NCI-H69 (cell line): ENCODE measurements at places on chromosomes 5 and 9.
A peak's percentile ranks its signal among the peaks of the same experiment; 100 is the strongest.

DNA sequence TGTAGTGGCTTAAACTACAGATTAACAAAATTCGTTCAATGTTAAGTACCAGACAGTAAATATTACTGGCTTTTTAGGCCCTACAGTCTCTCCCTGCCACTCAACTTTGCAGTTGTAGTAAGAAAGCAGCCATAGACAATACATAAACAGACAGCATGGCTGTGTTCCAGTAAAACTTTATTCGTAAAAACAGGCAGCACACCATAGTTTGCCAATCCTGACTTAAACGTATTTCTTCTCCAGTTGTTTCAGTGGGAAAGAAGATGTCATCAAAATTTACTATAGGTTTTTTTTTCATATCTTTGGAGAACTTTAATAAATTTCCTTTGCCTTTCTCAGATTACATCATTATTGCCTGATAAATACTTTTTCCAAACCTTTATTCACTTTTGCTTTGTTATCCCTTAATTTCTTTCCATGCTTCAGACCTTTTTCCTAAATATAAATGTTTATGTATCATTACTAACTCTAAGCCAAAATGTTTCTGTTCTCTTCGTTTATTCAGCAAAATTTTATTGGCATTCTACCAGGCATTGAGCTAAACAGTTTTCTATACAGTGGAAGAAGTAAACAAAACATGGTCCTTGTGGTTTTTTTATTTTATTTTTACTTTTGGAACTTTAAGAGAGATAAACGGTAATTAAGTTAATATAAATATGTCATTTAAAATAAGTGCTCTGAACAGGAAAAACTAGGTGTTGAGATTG lies 64.5 kb downstream of the SLF1 start:
- DNase-seq = no peak

GRCh38 chr9:86854898-86855523 lies 92.3 kb downstream of the GAS1 start:
- DNase-seq = peak; percentile 49

- no peak for DNase-seq
These were observed 197.9 kb downstream of the CFAP90 start for GRCh38 chr5:7653046-7653445.

DNA sequence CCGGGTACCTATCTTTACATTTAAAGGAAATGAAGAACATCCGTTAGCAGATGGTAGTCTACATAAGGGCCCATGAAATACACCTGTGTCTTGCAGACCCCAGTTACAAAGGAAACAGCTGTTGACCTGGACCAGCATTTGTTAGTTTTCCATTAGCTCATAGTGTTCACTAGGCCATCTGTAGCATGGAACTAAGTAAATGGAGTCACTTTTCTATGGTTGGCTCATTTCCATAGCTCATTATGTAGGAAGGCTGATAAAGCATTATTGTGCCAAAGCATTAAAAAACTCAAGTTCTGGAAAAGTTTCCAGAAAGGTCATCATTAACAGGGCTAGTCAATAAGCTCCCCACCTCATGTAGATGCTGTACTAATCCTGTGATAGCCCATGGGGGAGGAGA lies 62.1 kb downstream of the PCSK1 start:
- peak; percentile 98 for DNase-seq

- no peak for DNase-seq
These were observed 26.3 kb downstream of the SLC9A3 start for GRCh38 chr5:497871-498509.

- DNase-seq = no peak
These were observed 31.3 kb downstream of the PARP8 start for GRCh38 chr5:50697739-50698138.

- DNase-seq = no peak
These were observed 8.7 kb upstream of the C5orf34 start for GRCh38 chr5:43523662-43524072.

GRCh38 chr9:27659571-27659970 lies 86.3 kb upstream of the C9orf72 start:
- DNase-seq = no peak

GRCh38 chr9:137228968-137229896 lies 1.5 kb upstream of the SLC34A3 start:
- no peak for DNase-seq

DNA sequence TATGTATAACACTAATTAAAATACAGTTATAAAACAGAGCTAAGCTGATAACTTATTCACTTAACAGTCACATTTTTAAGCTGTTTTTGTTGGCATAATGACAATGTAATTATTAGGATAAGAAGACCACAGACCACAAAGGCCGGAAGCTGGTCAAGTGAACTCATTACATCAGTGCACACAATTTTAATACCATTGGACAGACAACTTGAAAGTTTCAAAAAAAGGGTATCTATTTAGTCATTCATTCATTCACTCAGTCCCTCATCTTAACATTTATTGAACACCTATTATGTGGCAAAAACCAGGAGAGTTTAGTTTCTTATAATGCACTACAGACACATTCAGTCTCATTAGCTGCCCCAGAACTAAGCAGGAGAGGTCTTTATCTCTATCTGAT lies 11.6 kb downstream of the ERP44 start:
- DNase-seq = no peak

DNA sequence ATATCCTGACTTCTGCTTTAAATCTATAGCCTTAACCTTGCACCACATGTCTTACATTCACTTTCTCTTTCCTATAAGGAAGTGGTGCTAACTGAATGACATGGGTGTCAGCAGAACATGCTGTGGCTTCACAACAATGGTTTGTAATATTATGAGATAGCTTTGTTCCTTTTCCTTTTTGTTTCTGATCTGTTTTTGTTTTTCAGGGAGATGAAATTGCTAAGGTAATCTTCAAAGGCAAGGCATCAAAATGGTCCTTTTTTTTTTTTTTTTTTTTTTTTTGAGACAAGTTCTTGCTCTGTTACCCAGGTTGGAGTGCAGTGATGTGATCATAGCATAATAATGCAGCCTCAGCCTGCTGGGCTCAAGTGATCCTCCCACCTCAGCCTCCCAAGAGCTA lies 53.6 kb upstream of the RANBP6 start:
- DNase-seq = no peak

GRCh38 chr9:72407114-72407513 lies 42.1 kb upstream of the ZFAND5 start:
- DNase-seq = no peak

GRCh38 chr5:100794218-100794617 lies 108.9 kb downstream of the ST8SIA4 start:
- DNase-seq = no peak

DNA sequence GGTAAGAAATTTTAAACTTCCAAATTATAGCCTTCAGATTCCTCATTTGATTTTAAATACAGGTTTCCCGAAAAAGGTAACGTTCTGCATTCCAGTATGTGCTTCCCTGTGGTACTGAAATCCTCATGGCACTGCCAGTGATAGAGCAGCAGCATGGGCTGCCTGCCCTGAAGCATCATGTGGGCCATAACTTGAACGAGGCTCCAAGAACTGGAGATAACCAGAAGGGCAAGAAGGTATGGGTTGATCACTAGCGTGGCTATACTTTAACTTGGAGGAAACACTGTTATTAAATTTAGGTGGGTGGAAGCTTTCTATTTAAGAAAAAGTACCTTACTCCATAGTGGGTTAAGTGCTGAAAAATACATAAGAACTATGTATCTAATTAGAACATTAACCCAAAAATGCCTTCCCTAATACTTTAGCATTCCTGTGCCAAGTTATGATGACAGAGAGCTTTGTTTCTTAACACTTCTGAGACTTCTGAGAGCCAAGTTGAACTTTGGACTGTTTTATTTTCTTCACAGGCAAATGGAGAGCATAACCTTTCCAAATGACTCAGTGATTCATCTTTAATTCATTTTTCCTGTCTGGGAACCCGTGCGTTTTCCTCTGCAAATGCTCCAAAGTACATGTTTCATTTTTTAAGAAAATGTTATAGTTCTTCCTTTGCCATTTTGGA lies 191.5 kb upstream of the GNA14 start:
- no peak for DNase-seq

- peak; percentile 60 for DNase-seq
These were observed 26.7 kb downstream of the NDUFS6 start for GRCh38 chr5:1827886-1828397.

DNA sequence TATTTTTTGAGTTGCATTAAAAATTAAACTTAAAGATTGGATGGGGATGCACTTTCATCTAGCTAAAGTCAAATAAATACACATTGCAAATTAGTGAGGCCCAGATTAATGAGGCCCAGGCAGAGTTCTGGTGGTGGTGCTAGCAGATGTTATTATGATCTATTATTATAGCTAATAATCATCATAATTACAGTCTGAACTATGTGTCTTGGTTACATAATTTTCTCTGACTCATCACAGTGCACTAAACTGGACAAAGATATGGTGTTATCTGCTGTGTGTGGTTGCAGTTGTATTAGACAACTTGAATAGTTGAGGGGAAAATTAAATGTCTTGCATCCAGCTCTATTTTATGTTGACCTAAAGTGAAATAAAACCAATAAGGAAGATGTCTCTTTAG lies 568.8 kb downstream of the TLR4 start:
- DNase-seq = peak; percentile 35

DNA sequence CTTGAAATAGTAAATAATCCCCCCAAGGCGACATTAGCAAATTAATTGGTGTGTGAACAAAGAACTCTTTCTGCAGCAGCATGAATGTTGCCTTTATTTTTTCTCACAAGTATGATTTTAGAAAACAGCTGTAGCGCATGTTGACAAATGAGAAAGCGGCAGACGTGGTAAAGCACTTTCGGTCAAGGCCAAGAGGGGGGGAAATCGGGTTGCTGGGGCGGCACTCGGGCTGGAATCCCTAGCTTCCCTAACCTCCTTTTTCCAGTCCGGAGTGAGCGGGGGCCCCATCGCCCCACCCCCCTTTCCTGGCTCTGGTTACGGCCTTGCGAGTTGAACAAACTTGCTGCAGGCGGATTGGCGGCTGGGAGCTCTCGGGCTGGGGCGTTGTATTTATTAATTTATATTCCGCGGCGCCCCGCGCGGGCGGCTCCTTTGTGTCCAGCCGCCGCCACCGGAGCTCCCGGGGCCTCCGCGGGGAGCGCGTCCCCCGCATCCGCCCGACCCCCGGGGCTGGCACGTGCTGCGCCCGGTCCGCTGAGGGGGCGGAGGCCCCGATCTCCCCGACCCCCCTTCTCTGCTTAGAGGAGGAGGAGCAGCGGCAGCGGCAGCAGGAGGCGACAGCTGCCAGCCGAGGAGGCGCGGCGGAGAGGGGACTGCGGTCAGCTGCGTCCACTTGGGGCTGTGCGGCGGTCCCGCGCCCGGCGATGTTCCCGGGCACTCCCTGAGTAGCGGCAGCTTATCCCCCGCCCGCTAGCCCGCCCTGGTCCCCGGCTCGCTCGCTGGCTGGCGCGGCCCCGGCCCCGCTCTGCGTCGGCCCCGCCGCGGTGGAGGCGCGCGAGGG lies at the start of gene RHOBTB3:
TSS of gene RHOBTB3 (plus strand) at position 607 of the 841 bp plus-strand sequence. CDS start 347 bp downstream, outside the sequence.
- peak; percentile 97 for DNase-seq

DNA sequence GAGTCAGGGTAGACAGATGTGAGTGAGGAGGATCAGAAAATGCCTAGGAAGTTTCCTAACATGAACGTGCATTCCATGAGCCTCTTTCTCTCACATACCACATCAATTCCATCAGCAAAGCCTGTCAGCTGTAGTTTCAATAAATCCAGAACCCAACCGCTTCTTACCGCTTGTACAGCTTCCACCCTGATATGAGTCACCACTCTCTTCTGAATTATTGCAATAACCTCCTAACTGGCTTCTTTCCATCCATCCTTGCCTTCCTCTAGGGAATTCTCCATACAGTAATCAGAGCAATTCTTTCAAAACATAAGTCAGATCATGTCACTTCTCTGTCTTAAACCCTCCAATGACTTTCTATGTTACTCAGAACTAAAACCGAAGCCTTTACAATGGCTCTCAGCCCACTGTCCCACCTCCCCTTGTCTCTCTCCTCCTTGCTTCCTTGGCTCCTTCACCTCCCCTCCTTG lies 8.1 kb upstream of the RAD23B start:
- peak; percentile 32 for DNase-seq

DNA sequence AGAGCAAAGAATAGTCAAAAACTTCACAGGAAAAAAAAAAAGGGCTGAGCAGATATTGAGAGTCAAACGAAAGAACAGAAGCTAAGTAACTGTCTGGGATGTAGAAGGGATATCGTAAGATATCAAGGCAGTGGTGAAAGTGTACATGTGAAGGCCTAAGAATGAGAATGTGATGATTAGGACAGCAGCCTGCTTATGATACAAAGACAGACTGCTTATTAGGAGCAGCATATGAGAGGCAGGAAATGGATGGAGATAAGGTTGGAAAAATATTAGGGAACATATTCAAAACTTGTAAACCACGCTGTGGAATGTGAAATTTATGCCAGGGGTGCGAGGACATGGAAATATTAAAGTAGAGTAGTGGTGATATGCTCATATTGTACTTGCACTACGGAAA lies 133.1 kb upstream of the FAM174A start:
- DNase-seq = no peak

DNA sequence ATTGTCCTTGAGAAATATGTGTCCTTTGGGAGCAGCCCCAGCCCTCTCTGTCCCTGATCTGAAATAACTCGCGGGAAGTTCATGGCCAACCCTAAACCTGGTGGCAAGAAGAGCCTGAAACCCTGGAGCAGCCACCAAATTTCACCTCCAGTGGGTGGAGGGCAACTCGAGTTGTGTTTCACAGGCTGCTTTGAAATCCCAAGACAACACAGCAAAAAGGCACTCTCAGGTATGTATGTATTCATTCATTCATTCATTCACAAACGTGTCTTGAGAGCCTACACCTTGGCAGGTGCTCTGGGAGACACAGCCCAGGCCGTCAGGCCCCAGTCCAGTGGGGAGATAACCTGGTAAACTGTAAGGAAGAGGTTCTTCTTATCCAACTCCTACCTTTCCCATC lies 35.7 kb upstream of the ALDH1B1 start:
- no peak for DNase-seq

GRCh38 chr5:173452119-173452905 lies 124.1 kb upstream of the STC2 start:
- DNase-seq = no peak

GRCh38 chr9:73916016-73916673 lies 581.0 kb upstream of the RORB start:
- DNase-seq = no peak

- no peak for DNase-seq
These were observed 2.0 kb upstream of the NSD1 start for GRCh38 chr5:177131352-177132135.

GRCh38 chr9:81574405-81574804 lies 114.9 kb downstream of the TLE1 start:
- peak; percentile 50 for DNase-seq

DNA sequence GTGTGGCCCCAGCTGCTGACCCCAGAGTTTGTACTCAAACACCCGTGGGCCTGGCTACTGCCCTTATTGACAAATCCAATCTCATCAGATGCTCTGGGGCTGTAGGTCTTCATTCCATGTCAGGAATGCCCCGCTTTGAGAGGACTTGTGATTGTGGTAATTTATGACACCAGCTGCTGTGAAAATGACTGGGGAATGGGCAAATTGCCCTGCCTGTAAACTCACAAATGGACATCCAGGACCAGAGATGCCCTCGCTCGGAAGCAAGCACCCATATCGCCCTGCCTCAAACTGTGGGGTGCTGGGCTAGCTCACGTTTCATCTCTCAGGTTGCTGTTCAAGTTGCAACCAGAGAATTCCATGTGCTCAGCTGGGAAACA lies 225.9 kb upstream of the MAP3K1 start:
- peak; percentile 82 for DNase-seq
